AG08395 (cell line): ENCODE measurements at places on chromosomes 4 and X.

- DNase-seq = no peak
These were observed 163.5 kb upstream of the TLL1 start for GRCh38 chr4:165709516-165709915.

DNA sequence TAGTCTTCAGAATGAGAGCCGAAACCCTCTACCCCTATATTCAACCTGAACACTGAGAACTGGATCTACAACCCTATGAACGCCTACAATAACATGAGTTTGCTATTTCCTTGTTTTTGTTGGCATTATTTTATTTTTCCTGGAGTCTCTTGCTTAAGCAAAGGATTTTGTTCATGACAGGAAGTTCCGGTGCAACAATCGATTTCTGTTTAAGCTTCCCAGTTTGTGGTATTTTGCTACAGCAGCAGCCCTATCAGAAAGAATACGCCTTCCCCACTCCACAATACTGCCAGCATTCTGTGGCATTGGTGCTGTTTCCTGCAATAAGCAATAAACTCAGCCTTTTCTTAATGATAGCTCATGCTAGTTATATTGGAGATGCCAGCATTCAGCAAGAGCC lies 60.9 kb downstream of the NPY5R start:
- no peak for DNase-seq

- no peak for DNase-seq
These were observed 38.1 kb upstream of the ANXA3 start for GRCh38 chr4:78513411-78513975.

DNA sequence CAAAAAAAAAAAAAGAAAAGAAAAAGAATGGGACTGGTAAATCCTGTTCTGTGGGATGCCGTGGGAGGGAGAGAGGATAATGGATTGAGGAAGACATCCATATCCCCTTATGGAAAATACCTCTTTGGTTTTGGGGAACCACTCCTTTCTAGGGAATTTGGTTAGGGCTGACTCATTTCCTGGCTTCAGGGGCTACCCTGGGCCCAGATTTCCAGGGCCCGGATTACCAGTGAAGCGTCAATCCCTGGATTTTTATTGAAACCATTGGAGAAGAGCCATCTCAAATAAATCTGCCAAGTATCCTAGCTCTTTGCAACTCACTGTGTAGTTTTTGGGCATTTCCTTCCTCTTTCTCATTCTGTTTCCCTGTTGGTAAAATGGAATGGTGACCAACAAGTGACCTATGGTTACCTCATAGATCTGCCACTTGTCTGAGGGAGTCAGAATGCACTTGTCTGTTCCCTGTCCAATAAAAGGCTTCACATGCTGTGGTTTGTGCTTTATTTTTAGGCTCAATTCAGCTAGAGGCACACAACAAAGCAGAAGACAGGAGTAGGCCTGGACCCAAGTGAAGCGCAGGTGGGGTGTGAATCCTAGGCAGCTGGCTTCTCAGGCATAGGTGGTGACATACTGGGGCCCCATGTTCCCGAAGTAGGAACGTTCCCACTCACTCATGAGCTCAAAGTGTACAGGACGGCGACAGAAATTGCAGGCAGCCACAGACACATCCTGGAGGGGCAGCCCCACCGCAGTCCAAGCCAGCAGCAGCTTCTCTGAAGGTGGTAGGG lies 8.6 kb downstream of the APEX2 start:
- peak; percentile 18 for DNase-seq

- no peak for DNase-seq
These were observed 6.3 kb upstream of the HPRT1 start for GRCh38 chrX:134453631-134454030.

DNA sequence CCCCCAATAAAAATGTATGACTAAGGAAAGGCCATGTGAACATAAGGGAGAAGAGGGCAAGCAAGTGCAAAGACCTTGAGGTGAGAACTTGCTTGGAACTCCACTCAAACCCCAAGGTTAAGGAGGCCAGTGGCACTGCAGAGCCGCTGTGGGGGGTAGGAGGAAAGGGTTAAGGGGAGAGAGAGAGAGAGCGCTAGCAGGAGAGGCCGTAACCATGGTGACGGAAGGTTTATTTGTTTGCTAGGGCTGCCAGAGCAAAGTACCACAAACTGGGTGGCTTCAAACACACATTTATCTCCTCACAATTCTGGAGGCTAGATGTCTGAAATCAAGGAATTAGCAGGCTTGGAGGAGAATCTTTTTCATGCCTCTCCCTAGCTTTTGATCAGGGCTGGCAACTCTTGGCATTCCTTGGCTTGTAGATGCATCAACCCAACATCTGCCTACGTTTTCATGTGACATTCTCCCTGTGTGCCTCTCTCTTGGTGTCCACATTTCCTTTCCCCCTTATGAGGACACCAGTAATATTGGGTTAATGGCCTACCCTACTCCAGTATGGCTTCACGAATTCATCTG lies 35.2 kb downstream of the SMIM20 start:
- no peak for DNase-seq

- no peak for DNase-seq
These were observed 41.5 kb downstream of the F8 start for GRCh38 chrX:154981116-154981411.

DNA sequence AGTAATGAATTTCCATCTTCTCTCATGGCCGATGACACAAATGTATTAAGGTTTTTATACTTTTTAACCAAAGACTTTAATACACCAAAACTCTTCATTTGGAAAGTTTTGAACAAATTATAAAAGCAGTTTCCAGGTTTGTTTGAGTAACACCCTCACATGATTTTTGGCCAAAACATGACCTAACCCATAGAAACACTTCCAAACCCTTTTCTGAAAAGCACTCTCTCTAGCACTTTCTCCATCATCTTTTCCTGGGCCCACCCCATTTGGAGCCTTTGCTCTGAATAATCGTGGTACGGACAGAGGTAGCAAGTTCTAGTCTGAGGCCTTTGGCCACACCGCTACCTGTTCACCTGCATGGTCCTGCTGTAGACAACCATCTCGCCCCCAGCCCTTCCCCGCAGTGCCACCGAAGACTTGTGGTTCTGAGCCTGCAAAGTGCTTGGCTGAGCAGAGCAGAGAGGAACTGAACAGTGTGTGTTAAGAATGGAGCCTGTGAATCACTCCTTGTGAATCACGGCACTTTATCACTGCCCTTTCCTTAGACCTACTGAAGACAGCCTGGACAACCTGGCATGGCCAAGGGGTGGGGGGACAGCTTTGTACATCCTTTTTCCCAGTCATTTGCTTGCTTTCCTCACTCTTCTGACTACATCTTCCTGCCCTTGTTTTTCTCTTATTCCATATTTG lies 181.8 kb downstream of the PTTG2 start:
- DNase-seq = peak; percentile 65

DNA sequence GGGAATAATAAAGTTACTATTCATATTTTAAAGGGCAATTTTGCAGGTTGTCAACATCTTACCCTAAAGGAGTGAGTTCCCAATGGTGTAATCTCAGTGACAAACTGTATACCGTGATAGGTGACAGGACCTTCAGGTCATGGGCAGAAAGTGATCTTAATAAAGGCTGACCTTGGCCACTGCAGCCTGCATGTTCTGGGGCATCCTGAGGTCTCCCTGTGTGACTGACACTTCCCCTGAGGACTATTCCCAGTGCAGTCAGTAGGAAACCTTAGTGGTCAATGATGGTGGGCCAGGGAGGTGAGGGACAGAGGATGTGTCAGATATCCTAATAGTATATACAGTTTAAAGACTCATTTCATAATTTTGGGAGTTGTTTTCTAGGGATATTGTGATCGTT lies 137.2 kb downstream of the SHROOM3 start:
- no peak for DNase-seq
